Stimulated activated CD4-positive, alpha-beta T cell treated with anti-CD3 and anti-CD28 coated beads, Interleukin-1b, Interleukin-23, amount 100 ng/mL, for 1 hour (primary cell): ENCODE measurements at places on chromosomes 2 and 18.

- no peak for DNase-seq
Measured at GRCh38 chr2:98548920-98549818, 59.1 kb downstream of the COA5 start.

- DNase-seq, result no peak
Measured at GRCh38 chr2:177604271-177605065, 211.9 kb downstream of the AGPS start.

DNA sequence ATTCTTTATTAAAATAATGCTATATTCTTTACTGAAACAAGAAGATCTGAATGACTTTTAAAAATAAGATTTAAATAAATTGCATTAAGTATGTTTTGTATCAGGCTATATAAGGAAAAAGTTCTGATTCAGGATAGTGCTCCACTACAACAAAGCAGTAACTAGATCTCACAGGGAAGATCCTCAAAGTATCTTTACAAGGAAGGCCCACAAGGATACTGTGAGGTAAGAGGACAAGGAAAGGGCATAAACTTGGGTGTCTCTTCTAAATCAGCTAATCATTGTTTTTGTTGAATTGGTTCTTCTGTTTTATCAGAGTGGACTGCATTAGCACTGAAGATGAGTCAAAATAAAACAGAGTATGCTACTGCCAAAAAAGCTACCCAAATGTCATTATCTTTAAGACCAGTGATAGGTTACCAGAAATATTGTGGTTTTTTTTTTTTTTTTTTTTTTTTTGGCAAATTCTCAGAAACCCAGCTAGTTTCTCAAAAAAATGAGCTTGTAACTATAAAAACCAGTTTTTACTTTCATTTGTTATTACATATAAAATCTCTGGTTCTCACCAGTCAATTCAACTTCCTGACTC, 160.9 kb downstream of the BAZ2B start:
- no peak for DNase-seq

- DNase-seq, result no peak
Measured at GRCh38 chr18:3683483-3683882, 233.5 kb downstream of the TGIF1 start.

DNA sequence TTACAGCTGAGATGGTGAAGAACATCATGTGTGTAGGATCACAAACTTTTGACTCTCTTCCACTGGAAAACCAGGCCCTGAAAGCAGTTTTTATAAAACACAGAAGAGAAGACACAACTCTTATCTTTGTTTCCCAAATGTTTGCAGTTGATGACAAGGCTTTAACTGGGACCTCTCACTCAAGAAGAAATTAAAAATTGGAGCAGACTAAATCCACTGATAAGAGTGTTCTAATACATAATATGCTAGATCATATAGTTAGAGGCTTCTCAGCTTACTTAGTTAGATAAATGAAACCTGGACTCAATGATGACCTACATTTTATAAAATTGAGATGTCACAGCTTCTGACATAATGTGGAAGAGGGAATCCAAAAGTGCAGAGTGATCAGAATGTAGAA, 158.3 kb upstream of the WDSUB1 start:
- DNase-seq, result no peak

GRCh38 chr2:12338946-12339697, 377.6 kb upstream of the TRIB2 start:
- no peak for DNase-seq

DNA sequence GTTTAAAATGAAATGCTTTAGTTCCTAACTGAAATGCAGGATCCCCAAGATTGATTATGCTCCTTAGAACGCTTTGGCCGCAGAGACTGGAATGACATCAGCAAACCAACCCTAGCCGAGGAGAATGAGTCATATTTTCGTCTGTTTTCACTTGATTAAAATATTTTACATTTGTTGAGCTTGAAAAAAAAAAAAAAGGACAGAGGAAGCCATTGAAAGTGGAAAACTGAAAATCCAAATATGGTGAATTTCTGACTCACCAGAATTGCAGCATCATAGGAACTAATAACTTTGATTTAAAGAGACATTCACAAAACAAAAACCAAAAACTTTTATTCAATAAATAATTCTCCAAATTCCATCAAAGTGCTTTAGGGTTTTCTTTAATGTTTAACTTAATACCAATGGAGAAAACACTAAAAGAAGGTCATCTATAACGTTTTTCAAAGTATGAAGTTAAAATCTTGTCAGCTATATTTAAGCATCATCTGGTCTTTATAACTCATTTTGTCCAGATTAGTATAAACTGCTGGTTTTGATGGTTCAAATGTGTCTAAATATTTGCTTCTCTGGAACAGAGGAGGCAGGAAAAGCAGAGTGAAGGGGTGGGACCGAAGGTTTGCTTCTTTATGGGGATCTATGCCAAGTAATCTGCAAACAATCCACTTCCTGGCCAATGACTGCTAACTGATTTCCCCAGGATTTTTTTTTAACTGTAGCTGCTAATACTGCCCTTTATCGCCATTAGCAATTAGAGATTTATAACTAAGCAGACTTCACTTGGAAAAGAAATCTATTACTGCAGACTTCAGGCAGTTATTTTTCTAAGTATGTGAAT, 30.9 kb upstream of the COL5A2 start:
- DNase-seq, result no peak

DNA sequence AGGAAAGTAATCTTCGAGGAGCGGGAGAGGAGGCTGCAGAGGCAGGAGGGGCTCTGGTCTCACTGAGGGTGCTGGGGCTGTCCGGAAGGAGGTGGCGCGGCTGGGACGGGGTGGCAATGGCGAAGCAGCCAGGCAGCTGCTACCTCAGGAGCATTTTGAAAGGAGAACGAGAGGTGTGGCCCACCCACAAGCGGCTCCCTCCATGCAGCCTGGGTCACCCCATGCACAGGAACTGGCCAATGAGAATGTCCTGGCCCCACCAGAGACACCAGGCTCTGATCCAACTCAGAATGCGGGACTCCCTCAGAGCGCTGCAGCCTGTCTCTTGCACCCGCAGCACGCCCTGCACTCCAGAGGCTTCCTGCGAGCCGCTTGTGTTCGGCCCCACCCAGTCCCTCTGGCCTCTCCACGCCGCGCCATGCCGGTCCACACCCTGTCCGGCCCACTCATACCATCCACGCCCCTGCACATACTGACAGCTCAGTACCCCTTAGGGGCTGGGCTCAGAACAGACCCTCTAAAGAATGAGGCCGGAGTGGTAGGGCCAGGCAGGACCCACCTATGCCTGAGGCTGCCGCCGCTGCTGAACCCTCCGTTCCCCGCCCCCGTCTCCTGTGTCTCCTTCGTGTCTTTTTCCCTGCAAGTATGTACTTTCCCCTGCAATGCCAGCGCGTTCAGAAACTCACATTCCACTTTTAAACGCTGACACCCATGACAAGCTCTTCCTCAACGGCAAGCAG, 6.4 kb upstream of the BOK start:
- DNase-seq, result no peak

GRCh38 chr2:152500772-152501171, 165.8 kb downstream of the FMNL2 start:
- no peak for DNase-seq

DNA sequence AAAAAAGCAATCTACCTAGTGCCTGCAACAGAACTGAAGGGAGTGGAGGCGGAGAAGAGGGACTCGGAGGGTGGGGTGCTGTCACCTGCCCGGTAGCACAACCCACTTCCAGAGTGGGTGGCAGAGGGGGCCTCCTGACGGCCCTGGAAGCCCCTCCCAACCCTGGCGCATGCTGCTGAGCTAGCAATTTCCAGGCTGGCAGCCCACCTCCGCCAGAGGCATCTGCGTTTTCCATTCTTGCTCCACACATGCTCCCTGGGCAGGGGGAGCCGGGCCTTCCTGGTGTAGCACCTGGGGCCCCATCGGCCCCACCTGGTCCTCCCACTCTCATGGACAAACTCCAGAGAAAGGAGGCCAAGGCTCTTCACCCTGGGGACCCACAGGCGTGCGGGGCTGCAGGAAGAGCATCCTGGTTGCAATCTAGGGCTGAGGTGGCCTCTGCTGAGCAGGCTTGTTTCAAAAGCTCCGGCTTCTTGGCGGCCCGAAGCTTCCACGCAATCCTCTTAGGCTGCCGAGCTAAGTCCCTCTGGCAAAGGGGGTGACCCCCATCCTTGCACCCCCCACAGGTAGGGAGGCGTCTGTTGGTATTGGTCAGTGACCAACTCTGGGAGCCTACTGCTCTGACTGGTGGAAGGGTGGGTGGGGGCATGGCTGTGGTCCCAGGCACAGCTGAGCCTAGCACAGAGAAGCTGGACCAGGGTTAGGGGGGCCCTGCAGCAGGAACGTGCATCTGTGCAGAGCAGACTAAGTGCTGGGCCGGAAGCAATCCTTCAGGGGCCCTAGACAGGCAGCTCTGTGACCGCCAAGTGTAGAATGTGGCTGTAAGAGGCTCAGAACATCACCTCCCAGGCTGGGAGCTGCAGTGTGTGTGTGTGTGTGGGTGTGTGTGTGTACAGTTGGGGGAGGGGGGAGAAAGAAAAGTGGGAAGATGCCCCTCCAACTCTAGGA, 2.6 kb downstream of the HS6ST1 start:
- no peak for DNase-seq

DNA sequence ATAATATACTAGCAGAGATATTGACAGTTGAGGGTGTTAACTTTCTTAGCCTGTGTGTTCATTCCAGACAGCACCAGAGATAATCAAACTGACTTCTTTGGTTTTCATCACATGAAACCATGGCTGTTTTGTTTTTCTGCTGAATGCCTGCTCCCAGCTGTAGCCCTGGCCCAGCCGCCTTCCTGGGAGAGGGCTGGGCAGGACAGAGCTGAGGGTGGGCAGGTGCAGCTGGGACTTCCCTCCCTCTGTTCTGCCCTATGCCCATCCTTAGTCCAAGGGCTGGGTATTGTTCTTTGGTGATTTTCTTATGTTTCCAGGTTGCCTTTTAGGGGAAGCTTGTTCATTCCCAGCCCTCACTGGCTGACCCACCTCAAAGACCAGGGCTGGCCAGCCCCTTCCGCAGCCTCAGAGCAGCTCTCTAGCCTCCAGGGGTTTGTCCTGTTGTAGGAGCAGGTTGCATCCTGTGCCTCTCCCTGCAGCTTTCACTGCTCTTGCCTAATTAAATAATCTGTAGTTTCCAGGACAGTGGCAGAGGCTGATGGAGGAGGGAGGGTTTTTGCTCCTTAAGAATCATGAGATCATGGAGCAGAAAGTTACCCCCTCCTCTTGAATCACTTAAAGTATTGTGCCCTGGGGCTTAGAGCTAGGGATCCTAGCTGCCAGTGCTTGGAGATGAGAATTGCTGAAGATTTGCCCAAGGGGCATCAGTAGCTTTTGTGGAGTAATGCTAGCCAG, 61.4 kb downstream of the MTCL1 start:
- no peak for DNase-seq

- no peak for DNase-seq
Measured at GRCh38 chr2:217993138-217993537, 9.7 kb downstream of the TNS1 start.

DNA sequence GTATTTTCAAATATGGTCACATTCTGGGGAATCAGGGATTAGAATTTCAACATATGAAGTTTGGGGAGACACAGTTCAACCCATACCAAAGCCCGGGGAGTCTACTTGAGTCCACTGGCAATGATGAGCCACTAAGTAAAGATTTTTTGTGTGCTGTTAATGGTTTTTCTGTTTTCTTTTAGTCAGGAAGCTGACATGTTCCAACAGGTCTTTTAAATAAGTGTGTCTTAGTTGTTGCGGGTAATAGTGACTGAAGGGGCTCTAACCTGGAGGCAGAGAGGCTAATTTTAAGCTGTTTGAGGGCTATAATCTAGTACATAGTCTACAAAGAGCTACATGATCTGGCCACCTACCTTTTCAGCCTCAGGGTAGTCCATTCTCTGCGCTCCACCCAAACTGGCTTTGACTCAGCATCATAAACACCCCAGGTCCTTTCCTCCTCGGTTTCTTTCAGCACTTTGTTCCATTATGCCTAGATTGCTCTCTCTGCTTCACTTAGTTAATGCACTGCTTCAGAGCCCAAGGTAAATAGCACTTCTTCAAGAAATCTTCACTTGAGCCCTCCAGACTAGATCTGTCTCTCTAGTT, 17.6 kb upstream of the UBE2E3 start:
- no peak for DNase-seq

- DNase-seq, result no peak
Measured at GRCh38 chr2:227871375-227871791, at the start of gene DAW1. Gene DAW1, plus strand, starts transcription at chr2:227871631. Its CDS starts 59 bp downstream, at chr2:227871690.

GRCh38 chr2:146873056-146873455, 971.8 kb upstream of the ACVR2A start:
- DNase-seq, result no peak

GRCh38 chr2:137173463-137173862, 408.1 kb downstream of the THSD7B start:
- no peak for DNase-seq

GRCh38 chr2:147862859-147863516, 18.2 kb downstream of the ACVR2A start:
- no peak for DNase-seq

- DNase-seq, result no peak
Measured at GRCh38 chr18:3213300-3214059, 6.3 kb downstream of the MYOM1 start.

- DNase-seq, result no peak
Measured at GRCh38 chr2:237405006-237405559, 8.9 kb downstream of the COL6A3 start.

DNA sequence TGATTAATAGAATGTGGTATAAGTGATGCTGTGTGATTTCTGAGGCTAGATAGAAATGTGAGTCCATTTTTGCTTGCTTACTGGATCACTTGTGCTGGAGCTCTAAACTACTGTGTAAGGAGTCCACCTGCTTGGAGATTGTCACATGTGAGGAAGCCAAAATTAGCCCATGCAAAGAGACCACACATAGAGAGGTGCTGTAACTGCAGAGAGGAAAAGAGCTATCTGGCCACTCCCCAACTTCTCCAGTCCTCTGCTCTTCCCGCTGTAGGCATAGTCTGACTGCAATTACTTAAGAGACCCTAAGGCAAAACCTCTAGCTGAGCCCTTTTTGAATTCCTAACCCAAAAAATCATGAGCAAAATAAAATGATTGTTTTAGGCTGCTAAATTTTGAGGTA, 120.6 kb upstream of the FBXO11 start:
- DNase-seq, result no peak

DNA sequence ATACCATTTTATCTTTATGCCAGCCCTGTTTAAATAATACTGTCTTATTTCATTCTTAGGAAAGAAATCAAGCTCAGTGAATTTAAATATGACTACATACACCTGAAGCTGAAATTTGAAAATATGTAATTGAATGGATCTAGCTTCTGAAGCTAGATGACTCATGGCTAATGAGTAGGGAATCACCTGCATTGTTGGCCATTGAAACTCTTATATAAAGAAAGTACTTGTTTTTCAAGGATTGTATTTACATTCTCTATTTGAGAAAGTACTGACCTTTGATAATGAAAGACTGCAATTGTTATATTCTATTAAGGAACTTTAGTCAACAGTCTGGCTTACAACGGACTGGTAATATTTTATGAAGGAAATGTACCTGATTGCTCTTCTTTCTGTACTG, 346.7 kb upstream of the LRATD1 start:
- DNase-seq, result no peak

- no peak for DNase-seq
Measured at GRCh38 chr2:21469564-21469963, 345.8 kb downstream of the TDRD15 start.

DNA sequence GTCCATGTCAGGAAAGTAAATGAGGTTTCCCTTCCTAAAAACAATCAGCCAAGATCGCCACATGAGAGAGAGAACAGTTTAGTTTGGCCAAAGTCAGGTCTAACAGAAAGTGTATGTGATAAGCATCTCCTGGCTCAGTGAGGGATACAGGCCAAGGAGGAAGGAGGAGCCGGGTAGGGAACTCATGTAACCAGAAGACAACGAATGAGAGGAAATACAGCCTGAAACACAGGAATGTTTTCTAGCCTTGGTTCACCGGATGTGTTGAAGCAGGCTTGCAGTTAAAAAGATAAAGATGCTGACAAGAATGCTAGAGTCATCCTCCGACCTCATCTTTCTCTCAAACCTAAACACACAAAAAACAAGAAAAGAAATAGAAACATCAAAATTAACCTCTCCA, 283.9 kb upstream of the SIX2 start:
- DNase-seq, result no peak
